ENCODE measurements at places on chromosomes 12 and 14.

DNA sequence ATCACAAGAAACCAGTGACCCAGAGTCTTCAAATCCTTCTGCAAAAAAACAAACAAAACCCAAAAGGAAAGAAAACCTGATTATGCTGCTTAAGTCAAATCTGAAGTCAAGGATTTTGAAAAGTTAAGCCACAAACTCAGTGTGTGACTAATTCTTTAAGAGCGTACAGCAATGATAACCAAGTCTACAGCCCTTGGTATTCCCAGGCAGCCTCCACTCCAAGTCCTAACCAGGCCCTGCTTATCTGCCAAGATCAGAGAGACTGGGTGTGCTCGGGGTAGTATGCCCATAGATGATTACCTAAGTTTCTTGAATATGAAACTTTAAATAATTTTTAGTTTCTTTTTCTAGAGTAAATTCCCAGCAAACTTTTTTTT is 13.1 kb downstream of the PGAM5 start:
- no peak for DNase-seq

DNA sequence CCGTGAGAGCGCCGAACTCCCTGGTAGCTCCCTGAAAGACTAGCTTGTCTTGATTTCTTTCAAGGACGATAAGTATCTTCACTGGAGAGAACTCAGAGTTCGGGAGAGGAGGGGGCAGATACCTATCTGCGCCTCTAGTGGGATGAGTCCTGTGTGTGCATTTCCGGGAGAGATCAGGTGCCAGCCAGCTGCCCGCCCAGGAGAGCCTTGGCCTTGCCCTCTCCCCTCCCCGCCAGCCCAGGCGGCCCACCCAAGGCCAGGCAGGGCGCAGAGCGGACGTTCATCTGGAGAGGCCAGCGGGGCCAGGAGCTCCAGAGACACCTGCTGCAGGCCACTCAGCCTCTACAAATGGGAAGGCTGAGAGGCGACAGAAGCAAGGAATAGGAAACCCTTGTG is 1.0 kb downstream of the CD9 start:
- DNase-seq = peak; percentile 54

DNA sequence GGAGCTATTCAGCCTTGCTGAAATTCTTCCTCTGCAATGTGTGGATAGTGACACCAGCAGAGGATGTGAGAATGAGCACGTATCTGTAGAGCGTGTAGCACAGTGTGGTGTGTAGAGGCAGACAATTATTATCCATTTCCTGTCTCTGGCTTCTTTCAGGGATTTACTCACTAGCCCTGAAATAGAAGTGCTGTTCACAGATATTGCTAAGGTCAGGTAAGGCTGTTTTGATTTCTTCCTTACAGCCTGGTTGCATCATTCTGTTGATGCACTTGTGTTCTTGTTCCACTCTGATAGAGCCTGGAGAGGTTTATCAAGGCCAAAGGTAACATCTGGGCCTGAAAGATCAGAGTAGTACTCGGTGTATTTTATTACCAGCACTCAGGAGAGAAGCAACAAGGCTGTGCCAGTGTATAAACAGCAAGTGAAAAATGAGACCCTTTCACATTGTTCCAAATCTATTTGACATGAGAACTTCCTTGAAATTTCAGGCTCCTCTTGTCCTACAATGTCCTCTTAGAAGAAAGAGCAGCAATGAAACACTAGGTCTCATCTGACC is 16.7 kb downstream of the ARG2 start:
- no peak for DNase-seq

- no peak for DNase-seq
These were observed 420.6 kb downstream of the LRFN5 start for GRCh38 chr14:42027271-42027670.

DNA sequence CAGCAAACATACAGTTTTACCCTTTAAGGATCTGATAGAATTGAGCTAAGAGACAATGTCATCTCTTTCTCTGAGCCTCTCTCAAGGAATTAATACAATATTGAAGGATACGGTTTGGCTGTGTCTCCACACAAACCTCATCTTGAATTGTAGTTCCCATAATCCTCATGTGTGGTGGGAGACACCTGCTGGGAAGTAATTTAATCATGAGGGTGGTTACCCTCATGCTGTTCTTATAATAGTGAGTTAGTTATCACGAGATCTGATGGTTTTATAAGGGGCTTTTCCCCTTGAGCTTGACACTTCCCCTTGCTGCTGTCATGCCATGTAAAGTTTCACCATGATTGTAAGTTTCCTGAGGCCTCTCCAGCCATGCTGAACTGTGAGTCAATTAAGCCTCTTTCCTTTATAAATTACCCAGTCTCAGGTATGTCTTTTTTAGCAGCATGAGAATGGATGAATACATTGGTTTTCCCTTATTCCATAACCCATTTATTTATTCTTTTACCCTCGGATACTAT is 47.6 kb downstream of the TMEM30B start:
- no peak for DNase-seq

GRCh38 chr14:54173802-54174201 is 217.2 kb upstream of the BMP4 start:
- DNase-seq = no peak

- no peak for DNase-seq
These were observed 31.8 kb upstream of the CLEC4E start for GRCh38 chr12:8572507-8572906.

DNA sequence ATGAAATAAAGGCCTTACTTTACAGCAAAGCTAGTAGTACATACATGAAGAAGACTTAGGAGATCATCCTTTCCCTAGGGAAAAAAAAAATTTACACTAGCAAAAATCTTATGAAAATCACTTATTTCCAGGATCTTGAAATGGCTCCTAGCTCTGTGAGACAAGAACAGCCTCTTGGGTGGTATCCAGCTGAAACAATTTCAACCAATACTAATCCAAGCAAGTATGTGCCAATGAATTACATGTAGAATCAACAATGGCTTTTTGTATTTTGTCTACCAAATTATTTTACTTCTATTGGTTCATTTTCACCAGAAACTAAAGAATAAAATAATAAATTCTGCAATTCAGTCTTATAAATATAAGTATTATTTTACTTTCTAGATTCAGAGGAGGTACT is 2.7 kb upstream of the SLCO1A2 start:
- no peak for DNase-seq

GRCh38 chr14:22370084-22370847 is 218.8 kb downstream of the DAD1 start:
- no peak for DNase-seq

DNA sequence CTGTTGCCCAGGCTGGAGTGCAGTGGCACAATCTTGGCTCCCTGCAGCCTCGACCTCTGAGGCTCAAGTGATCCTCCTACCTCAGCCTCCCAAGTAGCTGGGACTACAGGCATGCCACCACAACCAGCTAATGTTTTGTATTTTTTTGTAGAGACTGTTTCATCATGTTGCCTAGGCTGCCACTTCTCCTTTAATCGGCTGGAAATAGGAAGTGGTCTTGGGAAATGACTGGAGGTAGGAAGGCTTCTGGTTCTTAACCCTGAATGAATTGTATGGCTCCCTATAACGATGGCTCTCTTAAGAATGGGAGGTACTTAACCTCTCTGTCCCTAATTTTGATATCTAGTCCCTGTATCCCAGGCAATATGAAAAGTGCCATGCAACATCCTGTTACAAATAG is 113.9 kb upstream of the USP15 start:
- DNase-seq = no peak

Data from HuH-7.5 (cell line).